ENCODE measurements at places on chromosomes 11 and 22.
A peak's percentile ranks its signal among the peaks of the same experiment; 100 is the strongest.

DNA sequence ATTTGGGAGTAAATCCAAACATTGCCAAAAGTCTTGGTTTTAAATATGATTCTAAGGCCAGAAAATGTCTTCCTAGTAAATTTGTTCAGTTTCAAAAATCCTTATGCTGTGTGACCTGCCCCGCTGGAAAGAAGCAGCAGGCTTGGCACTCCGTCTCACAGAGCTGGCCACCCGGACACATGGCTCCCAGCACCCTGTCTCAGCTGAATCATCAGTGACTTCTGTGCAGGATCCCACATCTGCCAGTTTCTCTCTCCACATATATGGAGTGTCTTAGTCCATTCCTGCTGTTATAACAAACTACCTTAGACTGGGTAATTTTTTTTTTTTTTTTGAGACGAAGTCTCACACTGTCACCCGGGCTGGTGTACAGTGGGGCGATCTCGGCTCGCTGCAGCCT lies 356.7 kb downstream of the TBC1D22A start:
- no peak for DNase-seq

GRCh38 chr11:15215005-15215404 lies 100.3 kb downstream of the INSC start:
- DNase-seq: no peak

DNA sequence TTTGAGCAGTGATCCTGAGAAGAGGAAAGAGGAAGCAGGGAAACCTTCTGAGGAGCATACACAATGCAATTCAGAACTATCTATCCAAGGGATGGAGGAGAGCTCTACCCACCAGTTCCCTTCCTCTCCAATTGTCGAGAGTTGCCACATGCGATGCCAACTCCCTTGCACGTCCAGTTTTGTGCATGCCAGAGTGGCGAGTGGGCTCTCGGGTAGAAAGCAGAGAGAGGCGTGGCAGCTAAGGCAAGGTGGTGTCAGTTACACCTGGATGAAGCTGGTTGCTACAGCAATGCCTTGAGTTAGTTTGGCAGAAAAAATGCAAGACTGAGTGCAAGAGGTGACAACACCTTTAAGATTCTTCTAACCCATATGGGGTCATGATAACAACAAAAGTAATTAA lies 420.4 kb upstream of the CCDC90B start:
- no peak for DNase-seq

DNA sequence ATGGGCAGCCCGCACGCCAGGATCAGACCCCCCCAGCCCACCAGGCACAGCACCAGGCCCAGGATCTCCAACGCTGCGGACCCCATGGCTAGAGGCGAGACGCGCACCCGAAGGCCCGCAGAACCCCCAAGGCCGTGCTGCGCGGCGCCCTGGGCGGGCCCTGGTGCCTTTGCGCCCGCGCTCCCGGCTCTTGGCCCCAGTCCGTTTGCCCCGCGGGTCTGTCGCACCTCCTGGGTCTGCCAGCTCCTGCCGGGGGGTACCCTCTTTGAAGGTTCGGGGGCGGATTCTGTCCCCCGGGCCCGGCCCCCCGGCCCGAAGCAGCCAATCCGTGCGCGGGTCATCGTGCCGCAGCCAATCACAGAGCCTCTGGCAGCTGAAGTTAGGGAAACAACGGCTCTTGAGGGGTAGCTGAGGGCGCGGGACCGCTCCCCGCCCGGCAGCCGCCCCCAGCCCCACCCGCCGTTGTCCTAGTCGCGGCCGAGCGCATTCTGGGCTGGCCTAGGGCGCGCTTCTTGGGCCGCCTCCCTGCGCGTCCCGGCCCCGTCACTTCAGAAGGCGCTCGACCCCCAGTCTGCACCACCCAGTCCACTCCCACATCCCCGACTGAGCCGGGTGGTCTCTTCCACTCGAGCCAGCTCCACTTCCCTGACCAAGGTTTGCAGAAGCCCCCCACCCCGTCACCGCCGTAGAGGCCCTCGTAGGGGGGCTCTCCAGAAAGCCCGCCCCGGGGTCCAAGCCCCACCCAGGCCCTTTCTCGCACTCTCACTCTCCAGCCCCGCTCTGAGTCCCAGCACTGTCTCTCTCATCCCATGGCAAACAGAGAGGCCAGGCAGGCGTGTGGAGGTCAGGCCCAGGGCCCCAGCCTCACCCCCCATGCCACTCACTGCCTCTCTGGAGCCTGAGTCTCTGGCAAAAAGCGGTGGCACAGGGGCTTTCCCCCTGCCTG lies at the start of gene CLDN5:
Gene CLDN5 (minus strand): TSS at position 241 of the 946 bp plus-strand sequence. CDS start 155 bp downstream, at position 86.
- no peak for DNase-seq

DNA sequence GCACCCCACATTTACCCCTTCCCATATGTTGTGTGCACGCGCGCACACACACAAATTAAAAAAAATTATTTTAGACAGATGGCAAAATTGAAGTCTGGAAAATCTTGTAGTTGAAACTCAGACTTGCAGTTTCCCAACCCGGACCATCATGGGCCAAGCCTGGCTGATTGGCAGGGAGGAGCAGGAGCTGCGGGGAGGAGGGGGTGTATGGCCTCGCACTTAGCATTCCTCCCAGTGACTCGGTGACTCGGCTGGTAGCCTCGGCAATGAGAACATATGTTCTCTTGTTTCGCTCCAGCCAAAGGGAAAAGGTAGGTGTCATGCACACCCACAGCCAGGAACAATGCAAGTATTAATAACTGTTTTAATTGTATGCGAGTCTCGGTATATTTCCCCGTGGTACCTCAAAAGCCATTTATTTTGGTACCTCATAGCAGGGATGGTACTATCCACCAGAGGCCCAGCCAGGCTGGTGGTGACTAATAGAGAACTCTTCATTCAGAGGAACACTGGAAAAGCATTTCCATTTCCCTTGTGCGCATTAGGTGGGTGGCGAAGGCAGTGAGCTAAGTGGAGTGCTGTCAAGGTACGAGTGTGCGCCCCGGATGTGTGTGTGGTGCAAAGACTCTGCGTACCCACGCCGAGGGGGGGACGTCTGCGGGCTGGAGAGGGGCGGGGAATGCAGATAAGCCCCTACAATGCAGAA lies 92.5 kb downstream of the DSCAML1 start:
- DNase-seq: no peak

GRCh38 chr11:32311346-32312065 lies 123.8 kb downstream of the WT1 start:
- DNase-seq: no peak

DNA sequence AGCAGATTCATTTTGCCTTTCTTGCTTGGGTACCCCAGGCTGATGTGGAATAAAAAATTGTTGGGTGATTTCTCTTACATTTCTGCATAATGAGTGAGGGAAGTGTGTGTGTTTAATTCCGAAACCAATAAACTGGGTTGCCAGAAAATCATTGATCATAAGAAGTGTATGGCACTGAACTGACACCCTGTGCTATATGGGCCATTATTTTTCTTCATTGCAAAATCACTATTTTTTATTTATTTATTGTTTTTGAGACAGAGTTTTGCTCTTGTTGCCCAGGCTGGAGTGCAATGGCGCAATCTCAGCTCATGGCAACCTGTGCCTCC lies 14.6 kb upstream of the HIKESHI start:
- no peak for DNase-seq

GRCh38 chr11:117039270-117039669 lies 59.0 kb downstream of the SIK3 start:
- DNase-seq: no peak

- no peak for DNase-seq
Observed at GRCh38 chr11:105870516-105871113, 151.4 kb downstream of the MSANTD4 start.

- DNase-seq: peak; percentile 65
Observed at GRCh38 chr11:78187366-78188285, 800 bp downstream of the KCTD21 start.

GRCh38 chr11:100681064-100681502 lies 6.0 kb upstream of the ARHGAP42 start:
- no peak for DNase-seq

DNA sequence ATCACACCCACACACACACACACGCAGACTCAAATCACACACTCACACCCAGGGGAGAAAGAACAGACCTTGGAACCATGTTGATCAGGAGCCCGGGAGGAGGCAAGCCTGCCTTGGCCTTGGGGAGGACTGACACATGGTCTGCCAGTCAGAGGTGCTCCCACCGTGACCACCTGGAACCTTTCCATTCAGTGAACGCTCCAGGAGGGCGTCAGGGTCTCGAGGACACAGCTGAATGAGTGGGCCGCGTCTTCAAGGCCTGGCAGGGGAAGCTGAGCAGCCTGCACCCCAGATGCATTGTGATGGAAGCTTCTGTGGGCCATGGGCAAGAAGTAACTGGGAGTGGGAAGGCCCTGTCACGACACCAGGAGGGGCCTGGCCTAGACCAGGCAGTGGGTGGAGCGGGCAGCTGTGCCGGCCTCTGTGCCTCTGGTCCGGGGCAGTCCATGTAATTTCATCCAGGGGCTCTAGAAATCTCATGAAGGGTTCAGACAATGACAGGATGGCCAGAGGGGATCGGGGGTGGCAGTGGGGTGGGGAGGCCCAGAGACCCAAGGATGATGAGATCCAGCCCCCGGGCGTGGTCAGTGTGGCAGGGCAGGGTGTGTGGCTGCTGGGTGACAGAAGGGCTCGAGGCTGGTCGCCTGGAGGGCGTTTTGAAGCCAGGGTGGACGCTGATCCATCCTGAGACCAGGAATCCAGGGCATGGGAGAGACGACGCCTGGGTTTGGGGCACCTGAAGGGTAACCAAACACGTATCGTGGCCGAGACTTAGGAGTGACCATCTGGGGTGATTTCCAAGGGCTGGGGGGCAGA lies 53.7 kb downstream of the IGF2 start:
- peak; percentile 41 for DNase-seq

DNA sequence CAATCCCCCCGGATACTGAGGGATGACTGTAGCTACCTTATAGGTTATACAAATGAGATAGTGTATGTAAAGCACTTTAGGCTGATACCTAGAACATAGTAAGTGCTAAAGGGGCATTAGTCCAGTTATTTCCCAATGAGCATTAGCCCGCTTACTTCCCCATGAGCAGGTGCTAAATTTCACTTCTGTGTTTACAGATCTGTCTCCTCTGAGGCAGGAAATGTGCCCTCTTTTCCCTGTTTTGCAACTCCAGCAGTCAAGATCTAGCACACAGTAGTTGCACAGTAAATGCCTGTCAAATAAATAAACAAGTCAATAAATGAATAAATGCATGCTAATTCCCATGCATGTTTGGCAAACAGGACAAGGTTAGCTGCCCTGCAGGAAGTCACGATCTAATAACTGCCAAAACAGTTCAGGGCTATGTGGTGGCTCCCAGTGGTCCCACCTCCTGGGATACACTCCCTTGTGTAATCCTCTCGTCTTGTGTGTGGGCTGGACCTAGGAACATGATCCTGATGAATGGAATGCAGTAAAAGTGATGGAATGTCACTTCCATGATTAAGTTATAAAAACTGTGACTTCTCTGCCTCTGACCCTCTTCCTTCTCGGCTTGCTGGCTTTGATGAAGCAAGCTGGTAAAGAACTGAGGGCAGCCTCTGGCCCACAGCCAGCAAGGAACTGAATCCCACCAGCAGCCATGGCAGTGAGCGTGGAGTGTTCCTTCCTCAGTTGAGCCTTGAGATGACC lies 459.0 kb downstream of the SOX6 start:
- DNase-seq: no peak

GRCh38 chr11:75554258-75555022 lies 7.6 kb upstream of the SERPINH1 start:
- DNase-seq: no peak

DNA sequence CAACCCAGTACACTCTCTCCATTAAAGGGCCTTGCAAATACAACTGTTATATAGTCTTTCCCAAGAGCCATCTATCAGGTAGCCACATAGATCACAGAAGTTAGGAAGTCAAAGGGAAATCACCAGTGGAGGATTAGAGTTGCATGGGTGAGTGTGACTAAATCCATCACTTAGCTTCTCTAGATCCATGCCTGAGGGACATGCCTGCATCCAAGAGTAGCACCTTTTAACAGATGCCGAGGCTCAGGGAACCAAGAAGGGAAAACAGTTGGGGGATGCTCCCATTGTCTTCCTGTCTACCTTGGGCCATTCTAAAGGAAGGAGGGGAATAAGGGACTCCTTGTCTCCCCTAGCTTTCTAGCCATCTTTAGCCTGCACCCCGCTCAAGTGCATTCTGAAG lies 77.9 kb downstream of the XRRA1 start:
- no peak for DNase-seq

DNA sequence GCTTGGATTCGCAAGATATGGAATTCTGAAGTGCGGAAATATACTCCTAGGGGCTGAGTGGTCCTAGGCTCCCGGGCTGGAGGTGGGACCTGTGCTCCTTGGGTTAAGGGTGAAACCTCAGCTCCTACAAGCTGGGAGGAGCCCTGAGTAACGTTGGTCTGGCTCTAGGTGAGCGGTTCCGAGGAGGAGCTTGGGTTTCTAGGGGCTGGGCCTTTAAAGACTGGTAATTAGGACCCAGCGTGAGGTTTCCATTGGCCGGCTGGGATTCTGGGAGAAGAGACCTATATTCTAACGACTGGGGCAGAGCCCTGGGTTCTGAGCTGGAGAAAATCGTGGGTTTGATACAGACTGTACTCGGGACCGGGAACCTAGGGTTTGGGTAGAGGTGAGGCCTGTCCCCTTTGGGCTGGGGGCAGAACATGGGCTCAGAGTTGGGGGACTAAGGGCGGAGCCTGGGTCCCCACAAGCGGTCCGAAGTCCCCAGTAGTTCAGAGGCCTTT lies 882 bp upstream of the MAP4K2 start:
- no peak for DNase-seq

- DNase-seq: no peak
Observed at GRCh38 chr11:6889835-6890234, 2.5 kb downstream of the OR2D2 start.

GRCh38 chr22:38638216-38638615 lies 18.0 kb downstream of the FAM227A start:
- no peak for DNase-seq

GRCh38 chr11:88301488-88302140 lies 35.9 kb downstream of the CTSC start:
- DNase-seq: no peak

- no peak for DNase-seq
Observed at GRCh38 chr22:40206561-40206960, 28.8 kb downstream of the TNRC6B start.

DNA sequence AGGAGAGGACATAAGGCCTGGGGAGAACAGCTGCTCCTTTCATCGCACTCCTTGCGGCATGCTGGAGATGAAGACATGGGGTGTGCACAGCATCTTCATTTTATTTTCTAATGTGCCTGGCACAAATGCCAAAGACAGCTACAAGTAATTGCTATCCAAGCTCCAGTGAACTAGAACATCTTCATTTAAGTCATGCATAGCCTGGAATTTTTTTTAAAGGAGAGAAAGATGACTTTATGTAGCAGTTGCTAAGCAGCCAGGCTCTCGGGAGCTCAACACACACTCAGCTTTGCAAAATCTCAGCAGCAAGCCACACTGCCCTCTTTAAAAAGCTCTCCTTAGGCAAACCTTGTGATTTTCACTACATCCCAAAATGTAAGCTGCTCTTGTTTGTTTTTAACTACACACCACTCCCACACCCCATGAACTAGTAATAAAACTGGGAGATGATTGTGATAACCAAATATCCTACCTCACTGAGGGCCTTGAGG lies 164.5 kb upstream of the POU2AF2 start:
- DNase-seq: no peak

GRCh38 chr11:123195188-123196059 lies at the start of gene CLMP:
Gene CLMP, minus strand, starts transcription at chr11:123195248. Its CDS starts 308 bp downstream, at chr11:123194940.
- DNase-seq: peak; percentile 52

Measured in stimulated activated effector memory CD8-positive, alpha-beta T cell treated with anti-CD3 and anti-CD28 coated beads, Interleukin-12 subunit alpha, Interleukin-12 subunit beta, amount 100 ng/mL, for 72 hours (primary cell).